ENCODE measurements at places on chromosomes 2 and 18.

- DNase-seq, result no peak
Observed at GRCh38 chr2:182477774-182478173, 50.9 kb upstream of the PDE1A start.

DNA sequence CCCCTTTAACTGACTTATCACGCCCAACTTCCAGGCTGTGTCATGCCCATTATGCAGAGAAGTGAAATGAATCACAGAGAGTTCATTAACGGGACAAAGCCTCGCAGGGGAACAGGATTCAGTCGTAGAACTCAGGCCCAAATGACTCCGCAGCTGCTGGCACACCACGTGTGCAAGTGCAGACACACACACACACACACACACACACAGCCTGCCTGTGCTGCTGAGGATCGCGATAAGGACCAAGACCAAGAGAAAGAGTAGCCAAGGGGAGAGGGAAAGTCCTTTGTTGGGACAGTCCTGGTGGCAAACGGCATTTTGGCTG is 90.0 kb upstream of the TAF1B start:
- no peak for DNase-seq

DNA sequence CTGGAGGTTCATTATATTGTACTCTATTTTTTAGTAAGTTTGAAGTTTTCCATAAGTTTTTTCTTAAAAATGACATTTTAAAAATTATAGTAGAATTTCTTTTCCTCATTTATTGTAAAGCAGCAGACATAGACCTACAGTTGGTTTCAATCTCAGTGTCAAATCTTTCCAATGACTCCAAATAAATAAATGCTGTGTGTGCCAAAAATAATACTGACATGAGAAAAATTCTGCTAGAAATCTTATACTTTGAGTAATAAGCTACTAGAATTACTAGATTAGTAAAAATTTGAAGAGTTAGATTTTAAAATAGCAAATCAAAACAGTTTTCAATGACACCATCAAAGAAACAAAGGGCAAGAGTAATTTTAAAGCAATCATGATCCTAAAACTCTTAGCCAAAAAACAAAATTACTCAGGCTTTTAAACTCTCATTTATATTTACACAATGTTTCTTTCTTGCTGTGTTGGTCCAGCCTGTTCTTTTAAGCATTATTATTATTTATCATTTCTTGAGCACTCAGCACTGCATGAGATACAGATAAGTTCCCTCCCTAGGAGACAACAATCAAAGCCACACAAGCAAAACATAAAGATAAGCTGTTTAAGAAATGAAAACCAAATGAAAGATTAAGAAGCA is 8.3 kb upstream of the KANSL1L start:
- no peak for DNase-seq

DNA sequence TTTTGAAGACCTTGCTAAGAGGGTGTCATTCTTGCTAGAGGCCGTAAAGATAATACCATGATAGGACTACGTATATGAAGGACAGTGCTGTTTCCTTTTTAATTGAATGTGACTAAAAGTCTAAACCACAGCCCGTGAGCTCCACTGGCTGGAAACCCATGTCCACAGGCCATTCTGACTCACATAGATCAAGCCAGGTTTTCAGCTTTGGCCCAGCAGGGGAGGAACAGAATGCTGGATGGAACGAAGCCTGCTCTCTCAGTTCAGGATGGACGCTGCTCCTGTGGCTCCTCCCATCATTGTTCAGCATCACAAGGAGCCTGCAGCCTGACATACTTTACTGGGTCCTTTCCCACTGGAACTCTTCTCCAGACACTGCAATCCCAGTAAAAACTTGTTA is 47.6 kb downstream of the ALPK2 start:
- DNase-seq, result no peak

- no peak for DNase-seq
Observed at GRCh38 chr2:220011859-220012258, 384.4 kb downstream of the SLC4A3 start.

DNA sequence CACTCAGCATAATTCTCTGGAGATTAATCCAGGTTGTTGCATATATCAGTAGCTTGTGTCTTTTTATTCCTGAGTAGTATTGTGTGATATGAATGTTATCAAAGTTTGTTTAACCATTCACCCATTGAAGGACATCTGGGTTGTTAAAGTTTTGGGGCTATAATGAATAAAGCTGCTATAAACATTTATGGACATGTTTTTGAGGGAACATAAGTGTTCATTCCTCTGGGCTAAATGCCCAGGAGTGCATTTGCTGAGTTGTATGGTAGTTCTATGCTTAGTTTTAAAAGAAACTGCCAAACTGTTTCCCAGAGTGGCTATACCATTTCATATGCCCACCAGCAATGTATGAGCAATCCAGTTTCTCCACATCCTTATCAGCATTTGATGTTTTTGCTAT is 21.8 kb upstream of the KCNJ13 start:
- DNase-seq, result no peak

DNA sequence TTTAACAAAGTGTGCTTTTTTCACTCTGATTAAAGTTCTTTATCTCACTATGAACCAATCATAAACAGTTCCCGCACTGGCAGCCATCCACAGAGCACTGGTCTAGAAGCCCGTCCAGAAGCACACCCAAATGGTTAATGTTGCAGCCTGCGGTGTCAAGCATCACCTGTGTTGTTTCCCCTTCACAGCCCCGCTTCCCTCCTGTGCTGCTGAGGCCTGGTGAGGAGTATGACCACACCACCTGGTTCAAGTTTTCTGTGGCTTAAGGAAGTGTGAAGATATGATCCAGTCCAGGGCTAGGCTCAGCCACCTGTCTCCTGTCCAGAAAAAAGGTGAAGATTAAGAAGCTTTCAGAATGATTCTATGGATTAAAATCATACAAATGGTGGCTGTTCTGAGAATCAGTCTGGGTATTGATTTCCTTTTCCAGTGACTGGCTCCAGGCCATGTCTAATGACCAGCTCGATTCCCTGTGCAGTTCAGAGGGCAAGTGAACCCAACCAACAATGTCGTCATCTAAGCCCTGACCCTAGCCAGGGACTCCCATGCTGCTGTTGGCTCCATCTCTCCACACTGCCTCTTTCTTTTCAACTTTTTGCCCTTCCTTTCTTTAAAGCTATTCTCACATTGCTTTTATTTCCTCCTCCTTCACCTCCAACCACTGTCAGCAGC is 17.7 kb downstream of the SRSF7 start:
- no peak for DNase-seq

- no peak for DNase-seq
Observed at GRCh38 chr2:219661955-219662395, 34.5 kb downstream of the SLC4A3 start.

DNA sequence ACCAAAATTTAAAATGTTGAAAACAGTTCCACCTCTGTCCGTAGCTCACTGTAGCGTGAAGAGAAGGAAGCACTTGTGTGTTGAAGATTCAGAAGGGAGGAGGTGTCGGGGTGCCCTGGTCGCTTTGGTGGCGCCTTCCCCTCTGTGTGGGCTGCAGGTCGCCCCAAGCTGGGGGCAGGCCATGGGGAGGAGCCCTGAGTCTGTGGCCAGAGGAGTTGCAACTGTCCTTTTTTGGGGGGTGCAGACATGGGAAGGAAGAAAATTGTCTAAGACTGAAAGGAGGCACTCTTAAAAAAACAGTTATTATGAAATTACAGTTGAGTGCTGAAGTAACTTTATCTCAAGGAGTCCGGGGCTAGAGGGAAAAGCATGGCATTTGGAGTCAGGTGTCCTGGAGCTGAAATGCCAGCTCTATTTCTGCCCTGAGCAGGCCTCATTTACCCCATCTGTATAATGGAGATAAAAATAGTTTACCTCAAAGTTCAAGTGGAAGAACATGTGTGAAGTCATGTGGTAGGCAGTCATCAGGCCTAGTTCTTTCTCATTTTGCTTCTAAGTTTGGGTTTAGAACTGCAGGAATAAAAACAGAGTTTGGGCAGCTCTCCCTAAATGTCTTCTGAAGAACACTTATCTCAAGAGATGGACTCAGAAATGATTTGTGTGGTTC is 82.1 kb downstream of the RNF144A start:
- DNase-seq, result no peak

- no peak for DNase-seq
Observed at GRCh38 chr2:182558564-182558963, 131.7 kb upstream of the PDE1A start.

- no peak for DNase-seq
Observed at GRCh38 chr2:53753041-53753440, 14.6 kb upstream of the CHAC2 start.

- no peak for DNase-seq
Observed at GRCh38 chr2:47558768-47559684, 156.1 kb downstream of the MSH2 start.

- DNase-seq, result no peak
Observed at GRCh38 chr18:8681196-8681595, 24.2 kb upstream of the MTCL1 start.

- peak; percentile 70 for DNase-seq
Observed at GRCh38 chr18:36411745-36412168, 114.2 kb downstream of the FHOD3 start.

- DNase-seq, result no peak
Observed at GRCh38 chr2:85578243-85579180, 1.1 kb downstream of the VAMP8 start.

DNA sequence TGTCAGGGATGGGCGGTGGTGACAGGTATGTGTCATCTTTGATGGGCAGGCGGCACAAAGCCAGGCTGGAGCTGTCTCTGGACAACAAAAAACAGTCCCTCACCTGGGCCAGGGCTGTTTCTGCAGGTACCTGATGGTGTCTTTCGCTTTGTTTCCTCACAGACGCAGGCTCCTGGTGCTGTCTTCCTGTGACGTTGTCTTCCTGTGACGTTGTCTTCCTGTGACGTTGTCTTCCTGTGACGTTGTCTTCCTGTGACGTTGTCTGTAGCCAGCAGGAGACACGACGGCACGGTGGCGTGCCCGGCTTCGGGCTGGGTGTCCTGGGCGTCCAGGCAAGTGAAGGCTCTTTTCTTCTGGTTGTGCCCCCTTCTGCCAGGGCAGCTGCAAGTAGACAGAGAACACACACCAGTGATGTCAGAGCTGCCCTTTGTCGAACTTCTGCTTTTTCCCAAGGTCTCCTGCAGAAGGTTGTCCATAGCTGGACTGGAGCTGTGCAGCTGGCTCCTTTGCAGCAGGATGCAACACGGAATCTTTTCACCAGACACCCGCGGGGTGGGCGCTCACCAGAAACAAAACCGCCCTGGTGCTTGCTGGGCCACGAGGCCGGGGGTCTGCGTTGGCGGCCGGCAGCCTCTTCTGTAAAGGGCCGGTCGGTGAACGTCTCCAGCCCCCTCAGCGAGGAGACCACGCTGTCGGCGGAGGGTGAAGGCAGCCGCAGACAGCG is 21.1 kb downstream of the GPR35 start:
- no peak for DNase-seq

GRCh38 chr2:101989740-101990460 is 1.9 kb upstream of the IL1R2 start:
- DNase-seq, result no peak

DNA sequence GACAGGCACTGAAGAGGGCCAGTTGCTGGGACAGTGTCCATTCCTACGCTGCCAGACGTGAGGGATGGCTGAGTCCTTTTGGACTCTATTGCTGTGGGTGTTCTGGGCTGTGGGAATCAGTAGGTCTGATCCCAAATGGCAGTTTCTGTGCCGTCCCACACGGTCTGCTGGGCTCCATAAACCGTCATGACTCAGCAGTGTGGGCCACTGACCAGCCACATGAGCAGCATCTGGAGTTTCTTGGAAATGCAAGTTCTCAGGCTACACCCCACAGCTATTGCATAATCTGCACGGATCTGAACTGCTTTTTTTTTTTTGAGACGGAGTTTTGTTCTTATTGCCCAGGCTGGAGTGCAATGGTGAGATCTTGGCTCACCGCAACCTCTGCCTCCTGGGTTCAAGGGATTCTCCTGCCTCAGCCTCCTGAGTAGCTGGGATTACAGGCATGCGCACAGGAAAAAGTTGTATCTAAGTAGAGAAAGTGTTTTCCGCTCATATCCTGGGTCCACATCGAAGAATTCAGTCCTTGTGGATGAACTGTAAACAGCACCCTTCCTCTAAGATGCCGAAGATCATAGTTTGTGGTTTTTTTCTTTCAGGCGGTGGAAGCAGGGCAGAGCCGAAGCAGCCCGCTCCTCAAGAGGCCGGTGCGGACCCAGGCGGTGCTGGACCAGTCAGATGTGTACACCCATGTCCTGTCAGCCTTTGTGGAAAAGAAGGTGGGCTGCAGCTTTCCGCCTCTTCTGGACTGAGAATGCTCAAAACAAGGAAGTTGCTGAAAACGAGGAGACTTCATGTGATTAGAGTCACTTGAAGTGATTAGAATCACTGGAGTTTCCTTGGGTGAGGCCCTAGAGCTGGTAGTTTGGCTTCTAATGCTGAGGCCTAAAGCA is 25.5 kb downstream of the RMC1 start:
- DNase-seq, result no peak

GRCh38 chr2:170145675-170146432 is 32.1 kb upstream of the MYO3B start:
- no peak for DNase-seq

- no peak for DNase-seq
Observed at GRCh38 chr2:130875935-130876334, 39.2 kb downstream of the ARHGEF4 start.

DNA sequence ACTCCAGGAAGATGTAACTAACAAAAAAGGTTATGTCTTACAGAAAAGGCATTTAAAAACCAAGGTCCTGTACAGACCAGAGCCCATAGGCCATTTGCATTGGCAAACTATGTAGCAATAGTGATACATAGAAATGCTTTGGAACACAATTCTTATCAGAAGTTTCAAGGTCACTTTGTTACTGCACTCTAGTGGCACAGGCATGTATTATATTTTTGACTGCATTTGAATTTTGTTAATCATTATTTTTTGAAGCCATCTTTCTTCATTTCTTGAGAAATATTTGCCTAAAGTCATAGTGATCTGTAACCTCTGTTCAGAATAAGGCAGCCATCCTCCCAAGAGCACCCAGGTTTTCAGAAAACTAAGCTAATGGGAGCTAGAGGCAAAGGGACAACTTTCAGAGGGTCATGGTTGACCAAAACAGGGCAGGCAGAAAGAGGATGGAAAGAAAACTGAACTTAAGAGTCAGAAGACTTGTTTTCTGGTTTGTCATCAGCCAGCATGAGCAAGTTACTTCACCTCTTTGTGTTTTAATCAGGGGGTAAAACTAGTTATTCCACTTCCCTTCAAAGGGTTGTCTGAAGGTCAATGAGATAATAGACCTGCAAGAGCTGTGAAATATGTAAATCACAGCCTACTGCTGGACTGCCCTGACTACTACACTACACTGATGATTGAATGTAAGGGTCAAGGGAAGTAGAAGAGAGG is 41.5 kb downstream of the SLC38A11 start:
- DNase-seq, result no peak

DNA sequence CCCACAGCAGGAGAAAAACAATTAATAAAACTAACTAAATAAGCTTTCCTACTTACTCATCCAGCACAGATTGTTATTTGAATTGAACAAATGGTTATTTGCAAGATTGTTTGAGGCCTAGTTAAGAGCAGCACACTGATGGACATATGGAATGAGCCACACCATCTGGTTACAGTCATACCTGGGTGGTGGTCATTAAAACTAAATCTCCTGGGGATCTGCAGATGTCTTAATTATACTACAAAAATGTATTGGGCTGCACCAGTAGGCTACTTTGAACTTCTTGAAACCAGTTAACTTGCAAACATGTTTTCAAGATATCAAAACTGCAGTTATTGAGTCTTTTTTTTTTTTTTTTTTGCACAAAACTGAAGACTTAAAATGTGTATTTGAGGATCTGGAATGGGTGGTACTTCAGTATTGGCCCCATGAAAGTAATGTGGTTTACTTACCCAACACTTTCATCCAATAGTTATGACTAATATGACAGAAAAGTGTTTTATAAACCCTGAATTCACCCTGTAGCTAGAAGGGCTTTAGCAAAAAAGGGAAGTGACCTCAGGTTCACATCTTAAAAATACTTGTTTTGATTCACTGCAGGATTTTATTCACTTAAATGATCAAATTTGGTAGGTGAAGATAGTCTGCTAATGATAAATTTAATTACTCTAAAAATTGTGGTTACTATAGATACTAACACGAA is 10.8 kb downstream of the AGFG1 start:
- DNase-seq, result no peak
